Neural progenitor cell (in vitro differentiated cells): ENCODE measurements at places on chromosomes 4 and X.

GRCh38 chr4:134668237-134668636 lies 466.6 kb upstream of the PABPC4L start:
- no peak for DNase-seq

GRCh38 chrX:18490806-18491555 lies 65.6 kb downstream of the CDKL5 start:
- no peak for DNase-seq

DNA sequence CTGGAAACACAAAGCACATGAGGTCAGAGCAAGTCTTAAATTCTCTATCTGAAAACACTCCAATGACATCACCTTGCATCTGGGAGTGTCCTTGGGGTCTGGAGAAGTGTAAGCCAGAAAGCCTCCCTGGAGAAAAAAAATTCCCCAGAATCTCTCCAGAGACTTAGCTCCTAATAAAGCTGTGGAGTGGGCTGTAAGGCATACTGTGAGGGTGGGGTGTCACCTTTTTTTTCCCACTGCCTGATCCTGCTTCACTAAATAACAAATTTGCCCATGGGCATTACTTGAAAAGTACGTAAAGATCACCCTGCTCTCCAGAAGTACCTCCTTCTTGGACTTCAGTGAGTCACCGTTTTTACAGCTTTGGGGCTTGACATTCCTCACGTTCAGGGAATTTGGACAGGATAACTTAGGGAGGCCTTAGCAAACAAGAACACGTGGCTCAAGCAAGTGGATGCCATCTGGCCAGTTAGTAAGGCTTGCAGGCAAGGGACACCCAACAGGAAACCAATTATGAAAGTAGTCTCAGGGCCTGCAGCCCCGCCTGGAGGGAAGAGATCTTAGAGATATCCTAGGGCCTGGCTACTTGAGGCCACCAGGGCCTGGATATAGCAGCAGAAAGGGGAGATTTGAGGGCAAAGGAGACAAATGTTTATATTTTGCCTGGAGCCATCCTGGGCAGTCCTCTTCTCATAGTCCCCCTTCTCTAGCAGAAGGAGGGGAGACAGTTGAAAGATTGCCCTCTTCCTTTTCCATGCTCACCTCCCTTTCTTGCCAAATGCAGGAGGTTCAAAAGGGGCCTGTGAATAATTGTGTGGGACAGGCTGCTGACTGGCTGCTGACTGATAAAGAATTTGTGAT lies 60.1 kb upstream of the PLAC1 start:
- DNase-seq: no peak

DNA sequence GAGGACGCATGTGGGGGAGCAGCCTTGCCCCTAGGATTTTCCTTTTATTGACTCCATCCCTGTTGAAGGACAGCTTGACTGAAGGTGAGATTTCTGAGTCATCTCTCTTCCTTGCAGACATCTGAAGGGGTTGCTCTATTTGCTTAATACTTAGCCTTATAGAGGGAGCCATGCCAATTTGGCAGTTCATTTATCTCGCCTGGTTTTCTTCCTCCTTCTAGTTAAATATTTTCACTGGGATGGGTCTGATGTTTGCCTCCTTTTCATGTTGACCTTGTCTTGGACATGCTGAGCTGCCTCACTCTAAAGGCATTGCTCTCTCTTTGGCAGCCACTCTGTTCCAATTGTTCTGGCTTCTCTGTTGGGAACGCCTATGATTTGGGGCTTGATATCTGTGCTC lies 151.0 kb upstream of the PSAPL1 start:
- DNase-seq: no peak
